ENCODE measurements at places on chromosomes 5 and 9. TPM values are rescaled to one million over a fixed set of nuclear protein-coding genes. Genes with fewer than 3 reads are reported as not detected.

Gene BRD3OS
- 15.2 TPM for polyA plus RNA-seq

Gene TLE1
- polyA plus RNA-seq: 18.3 TPM

Gene SLC46A2
- not detected for polyA plus RNA-seq

Gene CTNNAL1
- 71.4 TPM for polyA plus RNA-seq

Gene PCDHGC5
- polyA plus RNA-seq: 0.59 TPM

Gene CDKN2B-AS1
- polyA plus RNA-seq: 0.75 TPM

Gene TMOD1
- 0.08 TPM for polyA plus RNA-seq

Gene PCDHA9
- polyA plus RNA-seq: not detected

Gene SMIM32
- polyA plus RNA-seq: not detected

Gene SIT1
- not detected for polyA plus RNA-seq

Gene NINJ1
- polyA plus RNA-seq: 48.5 TPM

Gene TRIM36
- 3.5 TPM for polyA plus RNA-seq

Gene ZNF483
- 0.58 TPM for polyA plus RNA-seq

Gene PALM2AKAP2
- polyA plus RNA-seq: 3.7 TPM

Gene PCDHB6
- 0.46 TPM for polyA plus RNA-seq

Gene DCAF10
- 22.4 TPM for polyA plus RNA-seq

Gene PCDHGA2
- 2.0 TPM for polyA plus RNA-seq

Gene ACTL7B
- polyA plus RNA-seq: not detected

Gene TAF1L
- 0.01 TPM for polyA plus RNA-seq

Gene SPINK7
- polyA plus RNA-seq: not detected

Gene GHR
- 0.56 TPM for polyA plus RNA-seq

Gene OLFM1
- polyA plus RNA-seq: 0.17 TPM

Gene KIF24
- polyA plus RNA-seq: 3.4 TPM

Gene INSL6
- polyA plus RNA-seq: not detected

Gene CDKN2B
- polyA plus RNA-seq: 23.5 TPM

Gene OBP2B
- 0.12 TPM for polyA plus RNA-seq

Gene IL5
- polyA plus RNA-seq: not detected

Gene SH3PXD2B
- 14.1 TPM for polyA plus RNA-seq

Gene MLANA
- not detected for polyA plus RNA-seq

Gene GABRA1
- not detected for polyA plus RNA-seq

Gene PIP5KL1
- 4.4 TPM for polyA plus RNA-seq

Gene SEMA4D
- polyA plus RNA-seq: 0.71 TPM

Gene C1QTNF2
- polyA plus RNA-seq: 0.28 TPM

Gene GTF2H2
- 8.4 TPM for polyA plus RNA-seq

Gene NEUROG1
- not detected for polyA plus RNA-seq

Gene SVEP1
- 1.2 TPM for polyA plus RNA-seq

Gene PAEP
- polyA plus RNA-seq: not detected

Gene PTGES
- polyA plus RNA-seq: 59.6 TPM

Gene SSBP2
- polyA plus RNA-seq: 33.6 TPM

Data from mammary epithelial cell (primary cell).